ENCODE measurements at places on chromosomes 2 and 18. TPM values are rescaled to one million over a fixed set of nuclear protein-coding genes. Genes with fewer than 3 reads are reported as not detected.

DNA sequence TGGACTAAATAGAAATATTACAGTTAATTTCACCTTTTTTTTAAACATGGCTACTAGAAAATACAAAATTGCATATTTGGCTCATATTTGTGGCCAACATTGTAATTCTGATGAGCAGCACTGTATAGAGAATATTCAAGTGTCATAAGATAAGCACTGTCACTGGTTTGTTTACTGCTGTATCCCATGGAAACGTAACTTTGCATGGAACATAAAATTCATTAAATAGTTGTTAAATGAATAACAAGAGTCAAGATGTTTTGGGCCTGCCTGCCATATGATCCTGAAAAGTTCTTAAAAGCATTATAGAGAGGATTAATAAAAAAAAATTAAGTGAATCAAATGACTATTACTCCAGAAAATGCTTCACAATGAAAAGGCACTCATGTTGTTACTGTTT is 763.7 kb upstream of the CRIM1 start:
- no peak for DNase-seq

DNA sequence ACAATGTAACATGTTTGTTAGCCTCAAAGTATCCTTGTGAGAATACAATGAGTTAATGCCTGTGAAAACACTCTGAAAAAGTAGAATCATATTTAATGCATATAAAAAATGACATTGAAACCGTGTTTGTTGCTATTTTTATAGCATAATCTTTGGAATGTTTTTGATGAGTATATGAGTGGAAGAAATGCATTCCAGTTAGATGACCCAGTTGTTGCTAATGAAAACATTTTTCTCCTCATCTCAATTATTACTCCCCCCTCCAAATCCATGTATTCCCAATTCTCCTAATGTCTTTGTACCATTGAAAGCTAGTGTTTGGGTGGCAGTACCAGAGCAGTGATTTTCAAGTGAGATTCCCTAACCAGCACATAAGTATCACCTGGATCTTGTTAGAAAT is 67.1 kb upstream of the DSEL start:
- DNase-seq, result no peak

DNA sequence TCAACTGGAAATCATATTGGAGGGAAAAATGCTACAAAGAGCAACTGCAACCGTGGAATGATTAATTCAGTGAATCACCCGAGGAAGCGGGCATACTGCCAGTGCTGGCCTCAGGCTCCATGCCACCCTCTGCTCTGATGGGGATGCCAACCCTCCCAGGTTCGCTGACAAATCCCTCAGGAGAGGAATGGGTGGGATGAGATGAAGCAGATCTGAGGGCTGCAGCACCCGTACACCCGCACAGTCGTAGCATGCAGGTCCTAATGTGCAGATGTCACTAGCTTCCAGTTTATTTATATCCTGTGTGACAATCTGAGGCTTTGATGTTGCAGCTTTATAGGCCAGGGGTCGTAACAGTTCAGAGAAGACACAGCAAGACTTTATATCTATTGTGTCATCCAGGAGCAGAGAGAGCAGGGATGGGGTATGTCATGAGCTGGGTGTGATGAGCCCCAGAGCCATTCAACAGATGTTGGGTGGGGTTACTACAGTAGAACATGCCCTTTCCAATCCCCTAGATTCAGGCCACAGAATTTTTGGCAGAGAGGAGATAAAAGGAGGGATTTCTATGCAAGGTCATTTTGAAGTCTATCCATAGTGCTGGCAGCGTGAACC is 44.6 kb downstream of the DPP4 start:
- no peak for DNase-seq

The RALB gene
- total RNA-seq, result 17.8 TPM

GRCh38 chr2:10447300-10447894 is 730 bp downstream of the ODC1 start:
- DNase-seq, result no peak

GRCh38 chr2:207219081-207219630 is 53.4 kb upstream of the KLF7 start:
- DNase-seq, result no peak

- no peak for DNase-seq
Observed at GRCh38 chr2:229313591-229313990, 42.5 kb upstream of the PID1 start.

DNA sequence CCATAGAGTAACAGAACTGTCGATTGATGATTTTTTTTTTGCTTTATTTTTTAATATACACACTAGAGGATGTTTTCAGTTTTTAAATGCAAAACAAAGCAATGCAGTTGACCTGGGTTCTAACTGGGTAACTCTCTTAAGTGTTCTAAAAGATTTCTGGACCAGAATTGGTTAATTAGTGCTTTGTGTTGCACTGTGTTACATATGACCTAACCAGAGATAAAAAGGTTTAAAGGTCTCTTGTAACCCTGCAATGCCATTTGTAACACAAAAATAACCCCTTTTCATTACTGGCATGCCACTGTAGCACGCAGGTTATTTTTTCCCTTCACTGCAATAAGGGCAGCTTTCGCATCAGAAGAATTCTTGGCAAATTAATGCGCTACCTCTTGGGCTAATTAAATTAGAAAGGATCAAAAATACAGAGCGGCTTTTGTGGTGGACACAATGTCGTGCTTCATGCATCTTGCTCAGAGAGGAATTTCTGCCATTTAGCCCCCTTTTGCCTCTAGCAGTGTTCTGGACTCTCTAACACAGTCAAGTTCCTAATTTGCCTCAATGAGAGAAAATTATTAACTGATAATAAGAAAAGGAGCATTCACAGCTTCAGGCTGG is 250.8 kb upstream of the ZEB2 start:
- DNase-seq, result no peak

GRCh38 chr18:51980101-51980500 is 359.9 kb upstream of the DCC start:
- no peak for DNase-seq

Data from body of pancreas (tissue), 4 donors.